Stimulated activated CD4-positive, alpha-beta T cell treated with anti-CD3 and anti-CD28 coated beads, TNF-alpha, amount 100 ng/mL, for 4 hours (primary cell): ENCODE measurements at places on chromosomes 12 and 14.

DNA sequence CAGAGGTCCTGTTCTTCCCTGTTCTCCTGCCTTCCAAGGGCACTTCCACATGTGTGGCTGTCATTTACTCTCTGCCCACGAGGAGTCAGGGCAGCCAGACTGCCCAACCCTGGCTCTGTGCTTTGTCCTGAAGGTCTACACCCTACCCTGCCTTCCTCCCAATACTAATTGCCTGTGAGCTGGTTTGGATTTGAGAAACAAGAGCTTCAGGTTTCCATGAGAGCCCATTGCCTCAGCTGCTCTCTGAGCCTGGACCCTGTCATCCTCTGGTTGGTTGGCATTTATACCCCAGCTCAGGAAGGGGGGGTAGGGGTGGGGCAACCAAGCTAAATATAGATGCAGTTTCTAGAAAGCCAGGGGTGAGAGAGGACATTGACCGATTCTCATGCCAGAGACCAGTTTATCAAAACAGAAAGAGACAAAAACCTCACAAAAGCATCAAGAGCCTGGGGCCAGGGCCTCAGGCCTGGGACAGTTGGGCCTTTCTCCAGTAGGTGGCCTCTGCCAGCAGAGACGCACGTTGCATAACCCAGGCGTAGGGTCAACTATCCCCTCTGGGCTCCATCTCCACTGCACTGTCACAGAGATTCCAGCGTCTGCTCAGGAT lies 34.5 kb downstream of the VDR start:
- no peak for DNase-seq

- no peak for DNase-seq
These were observed 91.8 kb upstream of the ARID2 start for GRCh38 chr12:45637706-45638105.

DNA sequence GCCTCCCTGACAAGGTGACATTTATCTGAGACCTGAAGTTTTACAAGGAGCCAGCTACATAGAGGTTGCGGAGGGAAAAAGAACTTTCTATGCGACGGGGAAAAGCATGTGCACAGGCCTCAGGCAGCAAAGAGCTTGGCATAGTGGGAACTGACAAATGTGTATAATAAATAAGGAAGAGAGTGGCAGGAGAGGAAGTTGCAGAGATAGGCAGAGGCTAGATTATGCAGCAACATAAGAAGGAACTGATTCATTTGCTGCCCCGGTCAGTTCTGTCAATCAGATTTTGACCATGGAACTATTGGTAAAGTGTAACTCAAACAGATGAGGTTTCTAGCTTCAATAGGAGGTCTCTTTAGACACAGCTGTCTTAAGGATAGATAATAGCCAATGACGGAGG lies 33.7 kb upstream of the RIC8B start:
- DNase-seq: no peak

- DNase-seq: no peak
These were observed 13.0 kb downstream of the APOLD1 start for GRCh38 chr12:12798480-12798879.

DNA sequence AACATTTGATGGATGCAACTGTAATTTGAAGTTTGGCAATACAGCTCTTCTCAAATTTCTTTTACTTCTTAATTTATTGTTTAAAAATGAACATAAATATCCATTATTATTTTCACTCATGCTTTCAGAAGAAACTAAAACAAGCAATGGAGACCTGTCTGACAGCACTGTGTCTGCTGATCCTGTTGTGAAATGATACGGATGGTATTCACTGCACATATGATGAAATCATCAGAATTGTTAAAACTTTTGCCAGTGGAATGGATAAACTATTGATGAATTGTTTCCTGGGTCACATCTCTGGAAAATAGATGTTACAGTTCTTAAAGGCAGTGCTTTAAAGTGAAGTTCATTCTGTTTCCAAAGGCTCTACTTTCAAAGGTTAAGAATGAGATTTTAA lies 59.2 kb downstream of the WASHC4 start:
- DNase-seq: no peak

- no peak for DNase-seq
These were observed 287 bp upstream of the SLC2A13 start for GRCh38 chr12:40106202-40106533.

DNA sequence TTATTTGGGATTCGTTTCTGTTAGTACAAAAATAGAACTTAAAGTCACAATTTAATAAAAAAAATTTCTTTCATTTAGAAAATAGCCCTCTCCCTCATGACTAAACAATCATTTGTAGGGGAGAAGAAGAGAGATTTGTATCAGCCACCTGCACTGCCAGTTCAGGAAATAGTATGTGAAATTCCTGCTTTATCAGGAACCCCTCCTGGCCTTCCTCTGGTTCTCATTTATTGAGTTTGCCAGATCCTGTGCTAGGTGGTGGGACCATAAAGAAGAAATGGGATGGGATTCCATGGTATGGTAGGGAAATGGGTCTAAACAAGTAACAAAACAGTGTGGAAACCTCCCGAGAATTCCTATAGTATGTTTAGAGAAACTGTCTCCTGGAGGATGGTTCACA lies 30.0 kb downstream of the RASSF8 start:
- no peak for DNase-seq

DNA sequence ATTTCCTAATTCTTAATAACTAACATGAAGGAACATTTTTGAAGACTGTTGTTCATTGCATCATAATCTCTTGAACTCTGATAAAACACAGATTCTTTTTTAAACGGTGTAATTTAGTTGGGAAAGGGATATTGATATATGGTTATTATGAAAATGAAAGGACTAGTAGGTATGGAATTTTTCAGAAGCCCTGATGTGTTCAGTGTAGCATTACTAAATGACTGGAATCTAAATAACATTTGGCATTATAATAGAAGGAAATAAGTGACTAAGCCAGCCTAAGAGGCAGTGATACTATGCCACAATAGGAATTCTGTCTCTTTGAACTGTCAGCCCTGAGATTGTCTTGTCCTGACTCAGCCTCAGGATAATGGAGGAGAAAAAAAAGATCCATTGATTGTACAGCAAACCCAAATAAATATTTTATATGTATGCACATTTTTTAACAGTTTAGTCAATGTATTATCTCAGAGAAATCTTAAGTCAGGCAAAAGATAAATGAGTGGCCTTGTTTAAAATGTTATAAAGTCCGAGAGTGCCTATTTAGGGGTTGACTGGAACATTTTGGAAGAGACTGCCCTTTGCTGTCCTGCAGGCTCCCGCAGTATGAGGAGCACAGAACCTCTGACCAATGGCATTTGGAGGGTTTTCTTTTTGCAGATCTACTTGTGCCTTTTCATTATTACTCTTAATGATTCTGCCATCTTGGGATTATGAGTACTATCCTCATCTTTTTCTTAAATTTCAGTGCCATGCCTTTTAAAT lies 271.2 kb downstream of the EGLN3 start:
- DNase-seq: no peak

DNA sequence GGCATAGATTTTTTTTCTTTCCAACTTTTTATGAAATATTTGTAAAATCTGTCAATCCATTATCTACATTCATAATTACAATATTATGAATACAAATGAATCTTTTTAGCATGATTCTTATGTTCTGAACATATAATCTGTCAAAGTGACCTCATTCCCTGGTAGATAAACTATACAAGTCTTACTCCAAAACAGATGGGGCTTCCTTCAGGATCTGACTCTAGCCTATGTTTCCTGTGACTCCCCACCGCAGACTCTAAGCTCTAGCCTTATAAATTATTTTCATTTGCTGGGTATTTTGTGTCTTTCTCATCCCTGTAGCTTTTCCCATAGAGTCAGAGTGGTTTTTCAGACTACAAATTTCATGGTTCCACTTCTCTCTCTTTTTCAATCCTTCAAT lies 202.1 kb upstream of the KITLG start:
- no peak for DNase-seq

DNA sequence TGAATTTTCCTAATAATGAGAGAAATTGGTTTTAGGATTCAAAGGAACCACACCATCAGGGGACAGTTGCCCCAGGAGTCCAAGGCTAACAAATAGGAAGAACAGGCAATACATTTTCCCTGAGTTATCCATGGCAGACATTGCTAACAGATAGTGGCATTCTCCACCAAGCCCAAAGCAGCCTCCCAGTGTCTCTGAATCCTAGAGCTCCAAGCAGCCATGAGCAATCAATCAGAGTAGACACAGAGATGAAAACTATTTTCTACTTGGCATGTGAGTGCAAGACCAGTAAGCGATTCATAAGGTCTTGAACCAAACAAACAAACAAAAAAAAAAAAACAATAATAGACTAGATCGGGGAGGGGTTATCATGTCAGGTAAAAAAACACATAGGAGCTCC lies 515.7 kb downstream of the MED13L start:
- no peak for DNase-seq

- no peak for DNase-seq
These were observed 3.9 kb downstream of the SNAPC1 start for GRCh38 chr14:61766151-61766550.

DNA sequence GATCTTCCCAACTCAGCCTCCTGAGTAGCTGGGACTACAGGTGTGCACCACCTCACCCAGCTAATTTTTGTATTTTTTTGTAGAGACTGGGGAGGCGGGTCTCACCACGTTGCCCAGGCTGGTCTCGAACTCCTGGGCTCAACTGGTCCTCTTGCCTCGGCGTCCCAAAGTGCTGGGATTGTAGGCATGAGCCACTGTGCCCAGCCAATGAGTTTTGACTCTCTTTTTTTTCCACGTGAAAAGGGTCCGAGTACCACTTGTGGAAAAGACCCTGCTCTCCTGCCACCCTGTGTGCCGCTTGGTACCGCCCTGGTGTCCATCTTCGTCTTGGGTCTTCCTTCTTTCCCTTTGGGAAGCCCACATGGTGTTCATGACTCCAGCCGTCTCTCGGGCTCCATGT lies 17.6 kb downstream of the TEDC1 start:
- no peak for DNase-seq

- no peak for DNase-seq
These were observed 53.6 kb downstream of the TPCN1 start for GRCh38 chr12:113274848-113275247.

GRCh38 chr12:49720214-49720613 lies 13.0 kb upstream of the FMNL3 start:
- no peak for DNase-seq

DNA sequence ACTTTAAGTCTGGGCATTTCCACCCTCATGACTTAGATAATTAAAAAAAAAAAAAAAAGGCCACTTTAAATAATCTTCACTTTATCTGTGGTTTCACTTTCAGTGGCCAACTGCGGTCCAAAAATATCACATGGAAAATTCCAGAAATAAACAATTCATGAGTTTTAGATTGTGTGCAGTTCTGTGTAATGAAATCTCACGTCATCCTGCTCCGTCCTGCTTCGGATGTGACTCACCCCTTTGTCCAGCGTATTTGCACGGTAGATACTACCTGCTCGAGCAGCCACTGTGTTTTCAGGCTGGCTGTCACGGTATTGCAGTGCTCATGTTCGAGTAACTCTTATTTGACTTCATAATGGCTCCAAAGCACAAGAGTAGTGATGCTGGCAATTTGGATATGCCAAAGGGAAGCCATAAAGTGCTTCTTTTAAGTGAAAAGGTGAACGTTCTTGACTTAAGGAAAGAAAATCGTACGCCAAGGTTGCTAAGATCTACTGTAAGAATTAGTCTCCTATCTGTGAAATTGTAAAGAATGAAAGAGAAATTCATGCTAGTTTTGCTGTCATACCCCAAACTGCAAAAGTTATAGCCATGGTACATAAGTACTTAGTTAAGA lies 2.4 kb downstream of the E2F7 start:
- no peak for DNase-seq

DNA sequence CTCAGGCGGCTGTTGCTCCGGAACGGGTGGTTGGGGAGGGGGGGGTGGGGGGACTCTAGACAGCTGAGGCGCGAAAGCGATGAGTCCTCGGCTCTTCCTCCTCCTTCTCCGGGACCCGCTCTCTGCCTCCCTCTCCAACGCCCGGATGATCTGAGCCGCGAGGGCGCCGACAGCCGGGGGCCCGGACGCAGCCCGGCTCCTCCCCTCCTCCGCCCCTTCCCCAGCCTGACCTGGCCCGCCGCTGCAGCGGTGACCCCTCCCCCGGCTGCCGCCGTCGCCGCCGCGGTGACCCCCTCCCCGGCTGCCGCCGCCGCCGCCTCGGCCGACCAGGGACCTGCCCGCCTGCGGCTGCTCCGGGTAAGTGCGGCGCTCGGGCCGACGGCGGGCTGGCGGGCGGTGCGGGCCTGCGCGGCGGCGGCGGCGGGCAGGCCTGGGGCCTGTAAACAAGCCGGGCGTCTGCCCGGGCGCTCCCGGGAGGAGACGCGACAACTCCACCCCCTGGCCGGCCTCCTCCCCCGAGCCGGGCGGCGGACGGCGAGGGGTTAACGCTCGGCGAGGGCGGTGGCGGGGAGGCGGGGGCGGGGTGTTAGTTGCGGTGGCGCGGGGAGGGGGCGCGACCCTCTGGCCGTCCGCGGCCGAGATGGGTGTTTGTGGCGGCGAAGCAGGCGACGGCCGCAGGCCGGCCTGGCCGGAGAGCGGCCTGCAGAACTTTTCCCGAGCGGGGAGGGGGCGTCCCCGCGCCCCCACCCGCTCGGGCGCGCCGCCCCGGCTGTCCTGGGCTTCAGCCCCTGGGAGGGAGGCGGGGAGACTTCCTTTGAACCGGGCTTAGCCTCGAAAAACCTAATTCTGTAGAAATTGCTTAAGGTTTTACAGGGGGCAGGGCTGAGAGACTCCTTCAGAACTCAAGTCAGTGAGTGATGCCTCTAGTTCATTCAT lies 568 bp downstream of the PPM1A start:
- DNase-seq: peak; percentile 45

- DNase-seq: no peak
These were observed 10.9 kb downstream of the CCDC85C start for GRCh38 chr14:99592933-99593753.

DNA sequence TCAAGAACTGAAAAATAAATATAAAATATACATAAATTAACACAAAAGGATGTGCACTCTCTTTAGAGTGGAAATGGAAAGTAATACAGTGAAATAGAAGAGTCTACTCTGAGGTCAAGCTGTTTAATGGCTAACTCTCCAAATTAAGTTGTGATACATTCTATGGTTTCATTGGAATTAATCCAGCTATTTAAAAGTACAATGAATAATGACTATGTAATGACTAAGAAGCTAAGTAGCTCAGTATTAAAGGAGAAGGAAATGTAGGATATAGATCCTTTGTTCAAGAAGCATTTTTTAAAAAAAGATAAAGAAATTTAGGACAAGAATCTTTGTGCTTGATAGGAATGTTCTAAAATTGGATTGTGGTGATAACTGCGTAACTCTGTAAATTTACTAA lies 85.3 kb downstream of the LRP6 start:
- no peak for DNase-seq

DNA sequence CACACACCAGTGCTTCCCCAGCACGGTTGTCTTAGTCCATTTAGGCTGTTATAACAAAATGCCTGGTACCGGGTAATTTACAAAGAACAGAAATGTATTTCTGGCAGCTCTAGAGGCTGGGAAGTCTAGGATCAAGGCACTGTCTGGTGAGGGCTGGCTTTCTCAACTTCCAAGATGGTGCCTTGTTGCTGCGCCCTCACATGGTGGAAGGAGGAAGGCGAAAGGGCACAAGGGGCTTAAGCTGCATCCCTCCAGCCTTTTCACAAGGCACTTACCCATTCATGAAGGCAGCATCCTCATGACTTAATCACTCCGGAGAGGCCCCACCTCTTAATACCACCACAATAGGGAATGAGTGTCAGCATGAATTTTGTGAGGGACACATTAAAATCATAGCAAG lies 155.5 kb downstream of the SLC15A5 start:
- no peak for DNase-seq
